ENCODE measurements at places on chromosomes 4 and X. TPM values are rescaled to one million over a fixed set of nuclear protein-coding genes. Genes with fewer than 3 reads are reported as not detected.

IQSEC2 gene
- 23.7 TPM for total RNA-seq

DNA sequence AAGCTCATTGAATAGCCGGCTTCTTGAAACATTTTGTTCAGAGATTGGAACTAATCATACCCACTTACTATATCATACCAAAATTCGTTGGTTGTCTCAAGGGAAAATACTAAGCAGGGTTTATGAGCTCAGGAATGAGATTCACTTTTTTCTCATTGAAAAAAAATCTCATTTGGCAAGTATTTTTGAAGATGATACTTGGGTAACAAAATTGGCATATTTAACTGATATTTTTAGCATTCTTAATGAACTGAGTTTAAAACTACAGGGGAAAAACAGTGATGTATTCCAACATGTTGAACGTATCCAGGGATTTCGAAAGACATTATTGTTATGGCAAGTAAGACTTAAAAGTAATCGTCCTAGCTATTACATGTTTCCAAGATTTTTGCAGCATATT lies 6.4 kb downstream of the FAM200B start:
- no peak overlapping the region for H3K4me3 ChIP-seq
- no peak for DNase-seq
- no peaks in the 10 kb centered on the region for H3K4me1 ChIP-seq
- no peaks in the 10 kb centered on the region for H3K36me3 ChIP-seq
- H3K27me3 ChIP-seq = no peaks in the 10 kb centered on the region
- H3K27ac ChIP-seq = no peak overlapping the region

DNA sequence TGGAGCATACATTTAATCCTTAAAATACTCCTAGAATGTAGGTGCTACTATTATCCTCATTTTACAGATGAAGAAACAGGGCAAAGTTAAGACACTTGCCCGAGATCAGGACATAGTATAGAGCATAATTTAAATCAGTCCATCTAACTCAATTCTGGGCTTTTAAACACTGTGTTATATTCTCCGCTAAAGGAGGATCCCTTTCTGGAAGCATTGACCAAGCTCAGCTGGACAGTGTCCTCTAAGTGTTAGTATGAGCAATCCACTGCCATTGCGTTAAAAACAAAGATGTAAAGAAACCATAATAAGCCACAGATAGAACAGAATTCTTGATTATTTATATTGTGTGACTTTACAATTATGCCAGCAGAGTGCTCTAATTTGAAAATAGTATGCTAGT lies 207.0 kb downstream of the ARHGAP24 start:
- H3K4me3 ChIP-seq = no peak overlapping the region
- no peaks in the 10 kb centered on the region for H3K36me3 ChIP-seq
- DNase-seq = no peak
- no peak overlapping the region for H3K27ac ChIP-seq
- no peaks in the 10 kb centered on the region for H3K27me3 ChIP-seq

DAPP1 gene
- 1.0 TPM for total RNA-seq

DNA sequence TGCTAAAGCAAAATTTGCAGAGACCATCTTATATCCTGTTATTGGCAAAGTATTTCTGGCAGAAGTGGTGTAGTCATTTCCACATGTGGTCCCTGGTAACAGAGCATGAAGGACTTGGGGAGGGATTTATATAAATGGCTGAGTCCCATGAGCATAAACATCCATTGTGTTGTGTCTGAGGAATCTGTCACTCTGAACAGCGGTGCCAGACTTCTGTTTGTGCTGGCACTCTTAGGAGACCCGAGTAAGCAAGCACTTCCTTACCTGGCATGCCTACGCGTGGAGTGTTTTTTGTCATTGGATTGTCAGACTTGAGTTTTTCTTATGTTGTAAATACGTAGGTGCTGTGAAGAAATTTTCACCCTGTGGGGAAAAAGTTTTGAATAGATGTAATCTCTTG lies 285.9 kb downstream of the ARHGAP10 start:
- no peak overlapping the region for H3K4me3 ChIP-seq
- peaks cover 22% of the 10 kb centered on the region for H3K4me1 ChIP-seq
- peak; percentile 66 for DNase-seq
- no peaks in the 10 kb centered on the region for H3K27me3 ChIP-seq

EFHC2 gene
- total RNA-seq = 4.7 TPM

GRCh38 chr4:180084561-180084960 lies 2158.6 kb upstream of the TENM3 start:
- no peak overlapping the region for H3K4me3 ChIP-seq
- no peaks in the 10 kb centered on the region for H3K27me3 ChIP-seq
- no peak overlapping the region for H3K27ac ChIP-seq
- no peaks in the 10 kb centered on the region for H3K36me3 ChIP-seq

GRCh38 chr4:11050766-11051165 lies 366.2 kb upstream of the CLNK start:
- no peaks in the 10 kb centered on the region for H3K27me3 ChIP-seq
- H3K4me3 ChIP-seq = no peak overlapping the region
- no peaks in the 10 kb centered on the region for H3K36me3 ChIP-seq
- H3K4me1 ChIP-seq = no peaks in the 10 kb centered on the region

SMIM10L2A gene
- 4.4 TPM for total RNA-seq

NUDT10 gene
- 0.44 TPM for total RNA-seq

DNA sequence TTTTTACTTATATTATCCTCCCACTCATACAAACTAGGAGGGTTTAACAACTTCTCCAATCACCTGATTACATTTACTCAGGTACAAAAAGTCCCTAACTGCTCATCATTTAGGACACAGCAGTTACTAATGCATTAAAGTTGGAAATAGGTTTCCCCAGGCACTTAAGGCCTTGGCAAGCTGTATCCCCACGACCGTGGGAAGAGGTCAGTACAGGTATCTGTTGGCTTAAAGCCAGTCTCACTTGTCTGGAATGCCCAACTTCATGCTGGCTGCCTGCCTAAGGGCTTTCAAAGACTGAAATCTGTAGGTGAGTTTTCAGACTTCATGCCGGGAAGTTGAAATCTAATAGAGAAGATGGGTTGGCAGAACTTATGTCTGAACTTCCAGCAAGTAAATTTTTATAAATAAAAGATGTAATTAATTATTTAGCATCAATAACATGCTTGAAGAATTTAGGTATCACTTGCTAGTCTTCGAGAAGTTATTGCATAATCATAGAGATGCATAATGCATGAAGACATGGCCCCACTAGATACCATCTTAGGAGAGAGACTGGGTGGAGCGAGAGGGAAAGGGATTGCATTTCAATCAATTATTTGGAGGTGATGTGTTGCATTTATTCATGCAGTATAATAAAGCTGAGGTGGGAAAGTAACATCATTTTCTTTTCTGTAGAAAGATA lies 54.2 kb downstream of the SCD5 start:
- no peaks in the 10 kb centered on the region for H3K27me3 ChIP-seq
- H3K27ac ChIP-seq = peak overlapping the region; percentile 91
- H3K36me3 ChIP-seq = no peaks in the 10 kb centered on the region
- peak; percentile 96 for DNase-seq
- no peak overlapping the region for H3K4me3 ChIP-seq

DNA sequence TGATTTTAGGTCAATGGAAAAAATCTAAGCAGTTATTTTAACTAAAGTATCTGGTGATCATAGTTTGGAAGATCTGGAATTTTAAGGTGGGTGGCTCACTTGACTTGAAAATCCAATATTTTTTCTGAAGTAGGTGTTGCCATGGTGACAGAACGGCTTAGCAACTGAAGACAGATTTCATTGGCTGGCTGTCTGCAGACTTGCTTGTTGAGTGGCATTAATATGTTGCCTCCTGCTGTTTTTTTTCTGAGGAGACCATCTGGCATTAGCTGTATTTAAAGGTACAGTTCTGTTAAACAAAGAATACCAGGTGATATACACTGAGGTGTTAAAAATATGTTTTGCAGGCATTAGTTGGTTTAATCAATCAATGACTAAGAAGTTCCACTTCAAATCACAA lies 19.8 kb downstream of the CPE start:
- H3K36me3 ChIP-seq = no peaks in the 10 kb centered on the region
- no peak overlapping the region for H3K27ac ChIP-seq
- H3K4me3 ChIP-seq = no peak overlapping the region
- DNase-seq = peak; percentile 58
- H3K4me1 ChIP-seq = peaks cover 18% of the 10 kb centered on the region
- no peaks in the 10 kb centered on the region for H3K27me3 ChIP-seq

- DNase-seq = no peak
- no peak overlapping the region for H3K4me3 ChIP-seq
- no peak overlapping the region for H3K27ac ChIP-seq
- H3K27me3 ChIP-seq = no peaks in the 10 kb centered on the region
- no peaks in the 10 kb centered on the region for H3K4me1 ChIP-seq
These were observed 131.4 kb downstream of the COL25A1 start for GRCh38 chr4:109171070-109171469.

- no peaks in the 10 kb centered on the region for H3K27me3 ChIP-seq
- H3K27ac ChIP-seq = no peak overlapping the region
- H3K36me3 ChIP-seq = no peaks in the 10 kb centered on the region
- H3K4me1 ChIP-seq = no peaks in the 10 kb centered on the region
These were observed 2362.2 kb upstream of the AGA start for GRCh38 chr4:179804440-179804839.

GRCh38 chr4:23171976-23172375 lies 479.2 kb downstream of the GBA3 start:
- H3K27me3 ChIP-seq = no peaks in the 10 kb centered on the region
- H3K27ac ChIP-seq = no peak overlapping the region
- H3K36me3 ChIP-seq = no peaks in the 10 kb centered on the region
- DNase-seq = no peak

GRCh38 chr4:143336781-143337599 lies at the start of gene GAB1:
Gene GAB1, plus strand, starts transcription at chr4:143336876. Its CDS starts 313 bp downstream, at chr4:143337189.
- H3K4me3 ChIP-seq = peak within 1 kb of the TSS; percentile 85
- no peaks in the 10 kb centered on the region for H3K4me1 ChIP-seq
- no peaks in the 10 kb centered on the region for H3K36me3 ChIP-seq

- H3K27me3 ChIP-seq = no peaks in the 10 kb centered on the region
- H3K27ac ChIP-seq = peak overlapping the region; percentile 87
- H3K4me1 ChIP-seq = peaks cover 5% of the 10 kb centered on the region
- no peak for DNase-seq
- H3K4me3 ChIP-seq = no peak overlapping the region
These were observed 646 bp upstream of the FAM3A start for GRCh38 chrX:154516656-154517100.

PGK1 gene
- total RNA-seq = 220 TPM

- H3K4me1 ChIP-seq = no peaks in the 10 kb centered on the region
- H3K36me3 ChIP-seq = no peaks in the 10 kb centered on the region
- no peak for DNase-seq
- no peak overlapping the region for H3K27ac ChIP-seq
These were observed 413 bp downstream of the PDK3 start for GRCh38 chrX:24465532-24465865.

DNA sequence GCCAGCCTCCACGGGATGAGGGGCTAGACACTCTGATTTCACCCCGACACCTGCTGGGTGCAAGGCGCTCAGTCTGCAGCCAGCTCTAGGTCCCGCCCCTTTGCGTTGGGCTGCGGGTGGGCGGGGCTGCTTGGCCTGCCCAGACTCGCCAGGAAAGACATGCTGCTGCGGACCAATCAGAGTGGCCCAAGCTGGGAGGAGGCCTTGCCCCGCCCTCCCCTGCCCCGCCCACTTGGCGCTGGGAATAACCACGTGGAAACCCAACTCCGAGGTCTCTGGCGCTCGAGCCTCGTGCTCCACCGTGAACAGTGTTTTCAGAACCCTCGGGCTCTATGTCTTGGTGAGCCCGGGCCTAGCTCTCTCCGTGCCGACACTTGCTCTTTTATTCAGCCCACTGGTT lies 5.3 kb upstream of the VMA21 start:
- H3K36me3 ChIP-seq = no peaks in the 10 kb centered on the region
- no peak for DNase-seq
- peaks cover 6% of the 10 kb centered on the region for H3K4me1 ChIP-seq
- H3K27ac ChIP-seq = no peak overlapping the region

DNA sequence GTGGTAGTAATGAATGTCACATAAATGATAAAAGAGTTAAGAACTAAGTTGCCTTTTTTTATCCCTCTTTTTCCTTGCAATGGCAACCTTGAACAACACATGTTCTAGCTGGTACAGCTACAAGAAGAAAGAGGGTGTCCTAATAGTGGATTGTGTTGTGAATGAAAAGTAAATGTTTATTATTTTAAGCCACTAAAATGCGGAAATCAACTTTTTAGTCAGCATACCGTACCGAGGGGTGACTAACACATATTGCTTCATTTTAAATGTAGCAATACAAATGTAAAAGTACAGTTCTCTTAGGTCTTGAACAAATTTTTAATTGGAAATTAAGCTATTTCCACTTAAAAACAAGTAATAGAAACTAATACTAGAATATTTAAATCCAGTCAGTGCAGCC lies 17.7 kb upstream of the AP1AR start:
- DNase-seq = no peak
- no peaks in the 10 kb centered on the region for H3K27me3 ChIP-seq
- H3K4me3 ChIP-seq = no peak overlapping the region
- H3K4me1 ChIP-seq = no peaks in the 10 kb centered on the region

GC gene
- not detected for total RNA-seq

DNA sequence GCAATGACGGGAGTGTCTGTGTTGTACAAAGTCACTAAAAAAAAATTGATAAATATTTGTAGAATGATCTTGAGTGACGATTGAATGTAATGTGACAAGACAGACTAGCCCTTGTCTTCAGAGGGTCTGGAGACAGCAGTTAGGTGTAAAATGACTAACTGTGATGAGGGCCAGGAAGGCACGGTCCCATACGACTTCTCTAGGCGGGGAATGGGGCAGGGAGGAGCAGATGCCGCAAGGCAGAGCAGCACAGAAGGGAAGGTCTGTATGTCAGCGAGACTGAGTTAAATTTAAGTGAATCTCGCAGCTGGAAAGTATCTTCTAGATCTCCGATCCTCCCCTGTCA lies 405 bp downstream of the CENPE start:
- H3K27ac ChIP-seq = no peak overlapping the region
- DNase-seq = no peak
- no peaks in the 10 kb centered on the region for H3K4me1 ChIP-seq
- no peaks in the 10 kb centered on the region for H3K36me3 ChIP-seq
- H3K4me3 ChIP-seq = peak overlapping the region; percentile 47
- no peaks in the 10 kb centered on the region for H3K27me3 ChIP-seq

DNA sequence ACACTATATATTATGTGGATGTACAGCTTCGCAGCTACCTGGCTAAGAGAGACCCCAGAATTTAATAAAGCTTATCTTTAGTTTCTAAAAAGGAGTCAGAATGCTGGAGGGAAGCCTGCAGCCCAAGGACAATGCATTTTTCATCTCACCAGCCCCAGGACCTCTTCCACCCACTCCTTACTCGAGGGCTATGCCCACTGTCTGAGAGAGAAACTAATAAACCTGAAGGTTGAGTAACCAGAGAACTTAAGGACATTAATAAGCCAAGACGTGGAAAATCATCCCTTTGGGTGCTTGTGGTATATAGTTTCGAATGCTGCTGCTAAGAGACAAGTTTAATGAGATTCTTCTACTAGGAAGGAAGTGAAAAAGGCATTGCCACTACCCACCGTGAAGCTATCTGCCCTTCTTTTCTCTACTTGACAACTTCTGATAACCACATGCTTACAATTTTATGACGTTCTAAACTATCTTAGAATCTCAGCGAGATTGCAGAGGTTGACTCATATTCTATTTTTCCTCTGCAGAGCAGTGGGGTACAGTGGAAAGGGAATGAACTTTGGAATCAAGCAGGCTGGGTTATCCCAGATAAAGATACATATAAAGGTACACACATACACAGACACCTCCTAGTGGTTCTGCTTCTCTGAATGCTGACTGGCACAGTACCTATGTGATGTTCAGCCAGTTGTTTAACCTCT lies 3.3 kb downstream of the RELL1 start:
- H3K36me3 ChIP-seq = no peaks in the 10 kb centered on the region
- peaks cover 52% of the 10 kb centered on the region for H3K4me1 ChIP-seq
- no peak for DNase-seq
- no peaks in the 10 kb centered on the region for H3K27me3 ChIP-seq
